Stimulated activated CD4-positive, alpha-beta T cell treated with anti-CD3 and anti-CD28 coated beads, Interleukin-15, amount 100 ng/mL, for 1 hour (primary cell): ENCODE measurements at places on chromosomes 13 and 19.

DNA sequence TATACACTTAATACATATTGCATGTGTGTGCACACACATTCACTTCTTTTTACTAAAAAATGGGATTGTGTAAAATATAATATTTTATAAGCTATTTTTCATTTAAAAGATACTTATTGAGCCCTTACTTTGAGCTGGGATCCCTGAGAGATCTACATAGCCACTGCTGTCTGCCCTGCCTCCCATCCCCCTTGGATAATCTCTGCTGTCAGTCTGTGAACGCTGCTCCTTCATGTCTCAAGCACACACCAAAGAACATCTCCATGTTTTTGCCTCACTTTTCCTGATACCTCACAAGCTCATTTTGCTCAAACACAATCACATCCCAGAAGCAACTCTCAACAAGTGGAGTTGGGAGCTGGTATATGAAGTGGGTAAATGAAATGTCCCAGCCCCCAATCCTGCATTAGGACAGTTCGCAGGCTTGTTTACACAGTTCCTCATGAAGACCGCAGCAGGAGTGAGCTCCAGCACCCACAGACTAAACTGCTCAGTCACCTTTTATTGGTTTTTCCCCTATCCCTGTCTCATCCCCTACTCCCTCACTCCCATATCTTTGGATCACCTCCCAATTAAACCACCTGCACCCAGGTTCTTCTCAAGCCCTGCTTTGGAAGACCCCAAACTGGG lies 108.3 kb upstream of the FRY start:
- DNase-seq = no peak

- DNase-seq = no peak
These were observed 17.0 kb downstream of the KL start for GRCh38 chr13:33033051-33033812.

GRCh38 chr19:41373993-41374392 lies 2.3 kb upstream of the TMEM91 start:
- DNase-seq = no peak

- no peak for DNase-seq
These were observed 133.2 kb downstream of the VWA8 start for GRCh38 chr13:41827507-41828213.

DNA sequence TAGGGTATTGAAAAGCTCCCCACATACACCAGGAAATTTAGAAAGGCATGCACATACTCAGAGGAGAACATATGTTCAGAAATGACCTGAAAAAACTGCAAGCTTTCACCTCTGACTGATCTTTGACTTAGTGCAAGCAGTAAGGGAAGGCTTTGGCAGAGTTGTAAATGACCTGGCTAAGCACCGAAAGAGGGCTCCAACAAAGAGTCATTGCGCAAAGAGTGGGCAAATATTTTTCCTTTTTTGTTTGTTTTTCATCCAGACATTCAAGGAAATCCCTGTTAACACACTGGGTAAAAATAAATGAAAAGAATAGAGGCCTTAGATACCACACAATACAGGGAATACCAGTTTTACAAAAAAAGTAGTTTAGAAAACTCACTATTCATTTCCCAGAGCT lies 5.2 kb upstream of the ZNF233 start:
- no peak for DNase-seq

- DNase-seq = peak; percentile 69
These were observed 9.1 kb downstream of the LYL1 start for GRCh38 chr19:13093407-13094105.

- no peak for DNase-seq
These were observed 33.5 kb upstream of the IRS2 start for GRCh38 chr13:109819874-109820273.

GRCh38 chr19:36488846-36489117 lies 579 bp downstream of the ZNF566 start:
- peak; percentile 13 for DNase-seq

DNA sequence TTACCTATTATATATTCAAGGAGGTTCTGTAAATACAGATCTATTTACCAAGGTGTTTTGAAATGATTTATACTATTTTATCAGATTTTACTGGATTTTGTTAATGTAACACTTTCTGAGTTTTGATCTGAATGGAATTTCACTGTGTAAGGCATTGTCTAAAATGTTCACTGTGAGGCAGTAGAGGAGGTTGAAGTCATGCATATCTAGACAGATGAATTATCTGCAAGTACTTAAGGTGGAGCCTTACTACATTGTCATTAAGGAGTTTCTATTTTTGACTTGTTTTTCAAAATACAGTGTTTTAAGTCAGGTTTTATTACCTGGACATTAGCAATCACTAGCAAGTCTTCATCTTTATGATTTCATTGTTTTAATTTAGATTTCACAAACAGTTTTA lies 62.1 kb downstream of the TM9SF2 start:
- no peak for DNase-seq

DNA sequence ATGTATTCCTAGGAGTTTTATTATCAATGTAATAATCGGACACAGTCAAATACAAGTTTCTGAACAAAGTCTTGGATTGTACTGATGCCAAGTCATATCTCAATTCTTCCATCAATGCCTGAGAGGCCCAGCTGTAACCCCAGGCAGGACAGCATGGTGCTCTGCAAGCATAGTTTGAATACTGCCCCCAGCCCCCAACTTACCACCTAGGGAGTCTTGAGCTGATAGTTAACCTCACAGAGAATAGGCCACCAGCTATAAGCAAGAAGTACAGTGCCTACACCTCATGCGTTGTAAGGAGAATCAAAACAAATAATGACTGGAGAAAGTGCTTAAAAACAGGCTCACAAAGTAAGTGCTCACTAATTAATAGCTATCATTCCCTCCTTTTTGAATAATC lies 2.7 kb downstream of the PROSER1 start:
- no peak for DNase-seq

- DNase-seq = no peak
These were observed 20.7 kb downstream of the GARRE1 start for GRCh38 chr19:34274827-34275625.

GRCh38 chr13:40292108-40292507 lies 374.3 kb downstream of the FOXO1 start:
- DNase-seq = no peak

DNA sequence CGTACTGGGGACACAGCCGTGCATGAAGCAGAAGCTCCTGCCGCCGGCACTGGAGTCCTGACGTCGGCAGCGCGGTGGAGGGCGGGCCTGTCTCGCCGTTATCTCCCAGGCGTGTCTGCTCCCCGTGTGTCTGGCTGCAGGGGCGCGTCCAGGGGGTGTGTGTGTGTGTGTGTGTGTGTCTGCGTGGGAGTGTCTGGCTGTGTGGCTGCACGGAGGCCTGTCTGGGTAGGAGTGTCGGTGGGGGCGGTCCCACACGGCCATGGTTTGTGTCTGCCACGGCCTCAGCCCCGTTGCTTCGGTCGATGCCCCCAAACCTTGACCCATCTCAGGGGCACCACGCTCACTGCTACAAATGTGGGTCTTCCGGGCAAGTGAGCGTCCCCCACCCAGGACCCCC lies 18.3 kb downstream of the ARID3A start:
- DNase-seq = no peak

DNA sequence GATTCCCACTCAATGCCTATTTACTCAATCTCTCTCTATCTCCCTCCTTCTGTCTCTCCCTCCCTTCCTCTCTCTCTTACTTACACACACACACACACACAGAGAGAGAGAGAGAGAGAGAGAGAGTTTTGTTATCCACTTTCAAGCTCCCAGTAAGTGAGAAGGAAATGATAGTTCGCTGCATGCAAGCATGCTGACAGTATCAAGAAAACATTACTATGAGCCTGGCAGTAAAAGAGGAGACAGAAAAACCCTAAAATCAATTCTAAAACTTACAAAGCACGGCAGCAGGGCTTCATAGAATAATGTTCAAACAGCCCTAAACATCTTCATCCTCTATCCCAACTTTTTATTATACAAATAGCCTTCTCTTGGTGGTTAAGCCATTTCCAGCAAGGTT lies 171.9 kb downstream of the FOXO1 start:
- no peak for DNase-seq

- DNase-seq = no peak
These were observed 55.7 kb upstream of the ABCC4 start for GRCh38 chr13:95356916-95357315.

GRCh38 chr13:35163674-35164073 lies 221.6 kb downstream of the NBEA start:
- DNase-seq = no peak

GRCh38 chr13:73677048-73677601 lies 457.1 kb downstream of the KLF12 start:
- no peak for DNase-seq

GRCh38 chr13:22940736-22941135 lies 240.0 kb upstream of the SGCG start:
- DNase-seq = no peak

- DNase-seq = no peak
These were observed 15.3 kb downstream of the TNFSF14 start for GRCh38 chr19:6654347-6655310.

DNA sequence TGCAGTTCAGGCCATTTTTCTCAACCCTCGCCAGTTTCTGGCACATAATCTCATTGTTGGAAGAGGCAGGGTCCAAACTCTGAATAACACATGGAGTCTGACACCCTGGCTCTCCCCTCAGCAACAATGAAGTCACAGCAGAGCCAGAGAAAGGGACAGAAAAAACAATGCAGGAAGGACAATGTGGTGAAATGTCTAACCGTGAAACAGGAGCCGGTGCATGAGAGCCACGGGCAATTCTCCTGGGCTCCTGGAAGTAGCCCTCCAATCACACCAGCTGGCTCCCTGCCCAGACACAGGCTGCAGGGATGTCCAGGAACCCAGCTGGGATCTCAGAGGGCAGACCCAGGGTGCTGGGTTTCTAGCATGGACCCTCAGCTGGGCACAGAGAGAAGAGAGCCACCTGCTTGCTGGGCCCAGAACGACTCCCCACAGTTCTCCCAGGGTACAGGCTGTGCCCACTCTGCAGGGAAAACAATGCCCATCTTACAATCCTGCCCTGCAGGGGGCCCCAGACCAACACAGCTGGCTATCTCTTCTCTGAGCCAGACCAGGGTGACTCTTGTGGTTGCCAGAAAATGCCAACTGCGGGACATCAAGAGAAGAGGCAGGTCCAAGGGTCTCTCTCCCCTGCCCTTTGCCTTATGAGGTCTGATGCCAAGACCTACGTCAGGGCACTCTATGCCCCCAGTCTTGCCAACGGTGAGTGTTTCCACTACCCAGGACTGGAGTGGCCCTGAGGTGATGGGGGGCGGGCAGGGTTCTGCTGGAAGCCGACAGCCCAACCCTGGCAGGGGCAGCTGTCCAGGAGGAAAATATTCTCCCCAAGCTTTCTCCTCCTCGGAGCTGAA lies 64.5 kb downstream of the CEBPG start:
- DNase-seq = no peak

DNA sequence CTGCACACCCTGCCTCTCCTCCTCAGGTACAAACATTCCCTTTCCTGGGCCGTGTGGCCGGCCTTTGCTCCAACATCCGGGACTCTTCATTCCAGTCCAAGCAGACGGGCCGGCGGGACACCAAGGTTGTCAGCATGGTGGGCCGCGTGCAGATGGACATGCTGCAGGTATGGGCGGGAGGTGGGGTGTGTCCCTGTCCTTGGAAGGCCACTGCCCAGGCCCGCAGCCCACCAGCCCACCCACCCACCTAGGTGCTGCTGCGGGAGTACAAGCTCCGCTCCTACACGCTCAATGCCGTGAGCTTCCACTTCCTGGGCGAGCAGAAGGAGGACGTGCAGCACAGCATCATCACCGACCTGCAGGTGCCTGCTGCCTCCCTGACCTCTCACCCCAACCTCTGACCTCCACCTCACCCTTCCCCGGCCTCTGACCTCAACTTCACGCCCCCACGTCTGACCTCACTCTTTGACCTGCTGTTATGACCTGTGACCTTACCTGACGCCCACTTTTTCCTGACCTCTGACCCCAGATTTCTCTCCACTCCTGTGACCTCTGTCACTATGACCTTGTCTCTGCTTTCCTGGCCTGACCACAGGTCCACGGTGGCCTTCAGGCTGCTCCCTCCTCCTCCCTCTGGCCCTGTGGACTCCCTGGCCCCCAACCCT lies 12.4 kb upstream of the SPIB start:
- no peak for DNase-seq

DNA sequence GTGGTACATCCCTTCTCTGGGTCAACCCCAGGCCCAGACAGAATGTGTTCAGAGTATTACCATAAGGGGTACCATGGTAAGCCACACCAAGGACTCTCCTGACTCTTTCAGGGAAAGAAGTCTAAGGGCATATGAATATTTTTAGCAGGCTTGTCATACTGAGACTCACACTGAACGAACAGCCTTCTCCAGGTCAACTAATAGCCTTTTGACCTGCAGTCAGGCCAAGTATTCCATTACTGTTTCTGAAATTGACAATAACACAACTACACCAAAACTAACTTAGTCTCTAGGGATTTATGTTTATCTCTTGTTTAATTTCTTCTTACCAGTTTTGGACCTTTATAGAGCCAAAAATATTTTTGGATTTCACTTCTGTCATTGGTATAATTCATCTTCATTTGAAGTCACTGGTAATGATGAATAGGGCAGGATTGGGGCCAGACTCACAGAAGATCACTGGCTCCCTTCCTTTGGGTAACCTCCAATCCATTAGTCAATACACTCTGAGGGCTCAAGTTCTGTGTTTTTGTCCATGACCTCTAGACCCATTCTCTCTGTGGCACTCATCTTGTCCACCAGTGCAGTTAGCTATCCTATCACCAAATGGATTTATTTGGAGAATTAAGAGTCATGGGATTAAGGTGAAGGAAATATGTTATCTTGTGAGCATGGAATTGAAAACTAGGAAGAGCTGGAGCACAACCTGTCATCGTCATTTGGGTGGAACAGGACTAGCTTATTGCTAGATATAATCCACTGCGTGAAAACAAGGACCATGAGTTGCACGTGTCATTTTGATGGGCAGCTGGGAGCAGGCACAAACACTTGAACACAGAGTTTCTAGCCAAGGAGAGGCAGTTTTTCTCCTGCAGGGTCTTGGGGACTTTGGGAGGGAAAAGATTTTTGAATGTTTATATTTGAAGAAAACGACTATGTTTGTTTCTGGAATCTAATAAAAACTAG lies 313.3 kb downstream of the DCLK1 start:
- no peak for DNase-seq

GRCh38 chr13:30346153-30346788 lies 38.9 kb upstream of the KATNAL1 start:
- no peak for DNase-seq

DNA sequence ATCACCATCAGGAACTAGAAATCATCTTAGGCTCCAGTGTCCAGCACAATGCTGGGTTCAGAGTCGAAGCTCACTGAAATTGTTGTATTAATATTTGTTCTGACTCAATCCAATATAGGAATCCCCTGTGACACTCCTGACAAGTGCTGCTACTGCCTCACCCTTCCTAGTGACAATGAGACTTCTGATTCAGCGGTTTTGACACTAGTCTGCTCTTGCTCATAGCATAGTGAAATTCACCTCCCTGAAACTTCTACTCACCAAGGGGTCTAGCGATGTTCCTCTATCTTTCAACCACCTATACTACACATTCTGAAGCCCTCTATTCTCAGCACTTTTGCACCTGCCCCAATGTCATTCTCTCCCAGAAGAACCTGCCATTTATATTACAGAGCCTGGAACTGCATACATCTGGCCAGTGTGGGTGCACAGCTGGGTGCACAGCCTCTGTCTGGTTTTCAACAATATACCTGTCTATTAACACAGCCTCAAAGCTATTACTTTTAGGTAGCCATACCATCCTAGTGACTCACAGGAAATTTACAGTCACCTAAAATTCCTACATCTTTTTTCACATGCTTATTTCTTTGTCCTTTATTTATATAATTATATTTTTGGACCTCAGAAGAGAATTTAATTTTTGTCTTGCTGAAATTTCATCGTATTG lies 88.3 kb downstream of the DOCK9 start:
- DNase-seq = no peak
